ENCODE measurements at places on chromosomes 5 and 9. TPM values are rescaled to one million over a fixed set of nuclear protein-coding genes. Genes with fewer than 3 reads are reported as not detected.

The ZNF622 gene
- total RNA-seq, result 58.4 TPM

The NR4A3 gene
- total RNA-seq, result 4.1 TPM

The PCDHGC5 gene
- 3.2 TPM for total RNA-seq

The TBC1D2 gene
- total RNA-seq, result 2.8 TPM

The GABRA6 gene
- total RNA-seq, result not detected

The GNA14 gene
- total RNA-seq, result 1.7 TPM

The AFAP1L1 gene
- total RNA-seq, result 48.9 TPM

The CCDC152 gene
- total RNA-seq, result 0.77 TPM

The MYO10 gene
- total RNA-seq, result 4.9 TPM

The PTGDS gene
- 5,424 TPM for total RNA-seq

The RANBP3L gene
- 0.50 TPM for total RNA-seq

The GHR gene
- 11.9 TPM for total RNA-seq

The PCDHB8 gene
- 1.8 TPM for total RNA-seq

Data from left ventricle myocardium superior (tissue), 1 donor.